ENCODE measurements at places on chromosomes 11 and 22.

GRCh38 chr11:6542727-6543126 lies 45.6 kb downstream of the DNHD1 start:
- DNase-seq: no peak

DNA sequence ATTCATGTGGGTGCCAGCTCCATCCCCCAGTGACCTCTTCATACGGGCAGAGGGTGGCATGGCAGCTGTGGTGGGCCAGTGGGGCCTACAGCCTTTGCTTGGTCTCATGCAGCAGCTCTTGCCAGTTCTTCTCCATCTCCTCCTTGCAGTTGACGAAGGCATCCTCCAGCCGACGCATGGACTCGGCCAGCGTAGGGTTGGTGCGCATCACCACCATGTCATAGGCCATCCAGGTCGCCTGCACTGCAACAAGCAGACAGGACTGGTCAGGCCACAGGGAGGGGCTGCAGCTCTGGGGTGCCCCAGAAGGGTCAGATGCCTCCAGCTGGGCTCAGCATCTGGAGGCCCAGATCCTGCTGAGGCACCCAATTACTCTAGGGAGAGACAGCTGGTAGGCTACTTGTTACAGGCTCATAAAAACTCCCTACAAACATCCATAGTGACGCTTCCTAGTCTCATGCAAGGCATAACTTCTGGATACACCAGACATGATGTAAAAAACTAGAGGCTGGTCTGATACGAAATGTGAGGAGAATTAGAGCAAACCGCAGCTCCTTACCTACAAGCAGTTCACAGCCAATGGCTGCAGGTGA lies 5.6 kb downstream of the KLHDC7B start:
- DNase-seq: no peak

GRCh38 chr11:76684516-76684915 lies 14.0 kb upstream of the LRRC32 start:
- DNase-seq: no peak

- DNase-seq: no peak
These were observed 185.8 kb upstream of the C11orf87 start for GRCh38 chr11:109236188-109236587.

GRCh38 chr11:131591051-131591461 lies 220.6 kb downstream of the NTM start:
- no peak for DNase-seq

- no peak for DNase-seq
These were observed 11.5 kb upstream of the MUC15 start for GRCh38 chr11:26583550-26583949.

DNA sequence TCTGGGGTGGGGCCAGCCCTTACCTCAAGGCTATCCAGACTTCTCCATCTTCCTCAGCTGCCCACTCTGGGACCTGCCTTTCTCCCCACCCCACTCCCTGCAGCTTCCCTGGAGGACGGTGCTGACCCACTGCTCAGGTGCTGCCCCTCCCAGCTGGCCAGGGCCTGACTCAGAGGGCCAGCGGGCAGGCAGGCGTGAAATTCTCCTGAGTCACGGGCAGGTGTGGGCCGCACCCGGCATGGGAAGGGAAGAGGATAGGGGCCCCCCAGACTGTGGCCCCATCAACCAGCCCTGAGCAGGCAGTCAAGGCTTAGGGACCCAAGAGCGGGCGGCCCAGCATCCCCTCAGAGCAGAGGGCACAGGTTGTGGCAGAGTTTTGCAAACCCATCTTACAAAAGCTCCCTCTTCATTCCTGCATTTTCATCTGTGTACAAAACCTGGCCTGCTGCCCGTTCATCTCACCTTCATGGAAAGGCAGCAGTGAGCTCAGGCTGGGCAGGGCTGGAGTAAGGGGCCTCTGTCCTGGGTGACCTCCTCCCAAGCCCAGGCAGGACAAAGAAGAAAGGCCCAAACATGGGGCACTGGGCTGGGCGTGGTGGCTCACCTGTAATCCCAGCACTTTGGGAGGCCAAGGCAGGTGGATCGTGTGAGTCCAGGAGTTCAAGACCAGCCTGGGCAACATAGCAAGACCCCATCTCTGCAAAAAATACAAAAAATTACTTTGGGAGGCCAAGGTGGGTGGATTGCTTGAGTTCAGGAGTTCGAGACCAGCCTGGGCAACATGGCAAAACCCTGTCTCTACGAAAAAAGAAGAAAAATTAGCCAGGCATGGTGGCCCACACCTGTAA lies 6.1 kb downstream of the RHOD start:
- DNase-seq: no peak

DNA sequence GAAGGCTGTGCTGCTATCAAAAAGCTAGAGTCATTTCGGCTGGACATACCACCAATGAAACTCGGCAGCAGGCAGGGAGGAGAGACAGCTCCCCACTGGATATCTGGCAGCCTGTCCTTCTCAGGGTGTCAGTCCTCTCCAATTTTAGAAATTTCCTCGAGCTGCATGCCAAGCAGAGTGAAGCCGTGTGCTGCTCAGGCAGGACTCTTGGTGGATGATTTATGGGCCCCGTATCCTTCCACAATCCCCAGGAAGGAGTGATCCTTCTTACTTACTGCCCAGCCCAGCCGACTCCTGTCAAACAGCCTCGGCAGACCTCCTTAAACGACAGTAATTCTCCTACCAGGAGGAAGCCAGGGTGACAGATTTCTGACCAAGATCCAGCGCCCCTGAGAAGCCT lies 410.4 kb downstream of the TENM4 start:
- DNase-seq: peak; percentile 10

GRCh38 chr11:12682737-12683500 lies 8.7 kb downstream of the TEAD1 start:
- DNase-seq: no peak

DNA sequence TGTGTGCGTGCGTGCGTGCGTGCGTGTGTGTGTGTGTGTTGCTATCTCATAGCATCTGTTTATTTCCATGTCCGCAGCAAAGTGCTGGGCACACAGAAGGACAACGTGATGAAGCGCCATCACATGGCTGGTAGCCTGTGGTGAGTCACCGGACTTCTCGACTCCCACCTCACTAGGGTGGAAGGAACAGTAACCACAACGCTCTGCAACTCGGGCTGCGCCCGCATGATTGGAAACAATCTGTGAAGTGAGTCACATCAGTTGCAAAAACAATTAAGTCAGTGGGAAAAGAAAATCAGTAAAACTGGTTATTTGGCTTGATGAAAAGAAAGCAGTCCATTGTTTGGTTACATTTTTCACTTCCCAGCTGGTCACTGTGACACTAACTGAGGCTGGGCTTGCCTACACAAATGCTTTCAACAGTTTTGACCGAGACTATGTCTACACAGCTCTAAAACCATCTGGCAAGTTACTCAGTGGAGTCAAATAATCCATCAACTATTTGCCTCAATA lies 437.3 kb upstream of the CADM1 start:
- no peak for DNase-seq

DNA sequence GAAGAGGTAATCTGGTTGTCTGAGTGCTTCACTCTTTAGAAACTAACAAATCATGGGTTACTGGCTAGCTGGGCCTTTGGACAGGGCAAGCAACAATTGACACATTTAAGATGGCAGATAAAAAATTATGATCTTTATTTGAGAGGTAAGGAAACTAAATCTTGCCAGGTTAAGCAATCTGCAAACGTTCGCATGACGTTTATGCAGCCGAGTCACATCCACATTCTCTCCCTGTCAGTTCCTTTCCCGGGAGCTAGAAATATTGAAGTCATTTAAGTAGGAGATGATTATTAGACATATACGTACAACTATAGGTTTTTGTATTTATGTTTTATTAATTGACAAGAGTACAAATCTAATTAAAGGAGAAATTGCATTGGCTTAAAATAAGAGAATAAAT lies 57.4 kb upstream of the RCN1 start:
- no peak for DNase-seq

DNA sequence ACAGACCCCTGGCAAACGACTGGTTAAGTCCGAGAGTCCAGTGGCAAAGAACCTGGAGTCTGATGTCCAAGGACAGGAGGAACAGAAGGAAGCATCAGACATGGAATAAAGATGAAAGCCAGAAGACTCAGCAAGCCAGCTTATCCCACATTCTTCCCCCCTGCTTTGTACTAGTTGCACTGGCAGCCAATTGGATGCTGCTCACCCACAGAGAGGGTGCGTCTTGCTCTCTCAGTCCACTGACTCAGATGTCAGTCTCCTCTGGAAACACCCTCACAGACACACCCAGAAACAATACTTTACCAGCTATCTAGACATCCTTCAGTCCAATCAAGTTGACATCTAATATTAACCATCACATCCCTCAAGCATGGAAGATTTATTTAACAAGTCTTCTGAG lies 1265.8 kb upstream of the CNTN5 start:
- no peak for DNase-seq

DNA sequence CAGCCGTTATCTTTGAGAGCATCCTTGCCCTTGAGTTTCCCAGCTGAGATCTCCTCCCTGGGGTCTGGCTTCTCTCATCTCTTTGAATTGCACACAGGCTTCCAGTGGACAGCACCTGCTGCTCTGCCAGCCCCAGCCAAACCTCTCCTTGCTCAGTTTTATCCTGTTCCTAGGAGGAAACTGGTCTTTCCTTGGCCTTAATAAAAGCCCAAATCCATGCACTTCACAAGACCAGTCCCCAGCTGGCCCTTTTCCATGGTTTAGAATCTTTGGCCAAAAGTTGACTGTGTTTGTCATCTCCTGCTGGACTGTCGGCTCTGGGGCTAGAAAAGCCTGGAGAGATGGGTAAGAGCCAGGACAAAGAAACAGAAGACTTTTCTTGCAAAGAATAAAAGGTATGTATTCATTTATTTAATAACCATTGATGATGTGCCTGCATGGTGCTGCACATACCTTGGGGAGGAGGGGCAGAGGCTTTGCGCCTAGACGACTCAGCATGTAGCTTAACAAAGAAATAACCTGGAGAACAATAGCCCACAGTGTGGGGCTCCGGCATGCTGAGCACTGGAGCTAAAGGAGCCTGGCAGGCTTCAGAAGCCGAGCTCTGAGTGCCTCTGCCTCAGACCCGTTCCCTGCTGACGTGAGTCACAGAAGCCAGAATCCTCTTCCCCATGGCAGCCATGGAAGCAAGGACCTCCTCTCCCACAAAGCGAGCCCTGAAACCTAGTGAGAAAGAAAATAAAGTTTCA lies 319.3 kb upstream of the B3GAT1 start:
- DNase-seq: no peak

DNA sequence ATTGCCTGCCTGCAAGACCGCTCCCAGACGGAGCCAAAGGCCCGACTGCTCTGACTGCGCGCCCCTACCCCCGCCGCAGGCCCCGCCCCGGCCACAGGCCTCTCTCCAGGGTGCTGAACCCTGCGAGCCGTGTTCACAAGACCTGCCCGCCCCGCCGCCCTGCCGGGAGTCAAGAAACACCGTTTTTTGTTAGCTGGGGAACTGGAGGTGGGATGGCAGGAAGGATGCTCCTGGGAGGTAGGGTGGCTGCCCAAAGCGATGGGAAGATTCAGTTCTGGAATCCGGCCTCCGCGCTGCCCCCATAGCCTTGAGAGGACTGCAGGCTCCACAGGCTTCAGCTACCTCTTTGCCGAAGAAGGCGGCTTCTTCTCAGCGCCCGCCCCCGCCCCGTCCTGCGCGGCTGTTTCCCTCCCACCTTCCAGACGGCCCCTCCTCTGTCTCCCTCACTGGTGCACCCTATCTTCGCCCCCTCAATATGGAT lies 2.7 kb upstream of the PDE2A start:
- DNase-seq: peak; percentile 82

- no peak for DNase-seq
These were observed 13.0 kb downstream of the MYO7A start for GRCh38 chr11:77141034-77141433.

DNA sequence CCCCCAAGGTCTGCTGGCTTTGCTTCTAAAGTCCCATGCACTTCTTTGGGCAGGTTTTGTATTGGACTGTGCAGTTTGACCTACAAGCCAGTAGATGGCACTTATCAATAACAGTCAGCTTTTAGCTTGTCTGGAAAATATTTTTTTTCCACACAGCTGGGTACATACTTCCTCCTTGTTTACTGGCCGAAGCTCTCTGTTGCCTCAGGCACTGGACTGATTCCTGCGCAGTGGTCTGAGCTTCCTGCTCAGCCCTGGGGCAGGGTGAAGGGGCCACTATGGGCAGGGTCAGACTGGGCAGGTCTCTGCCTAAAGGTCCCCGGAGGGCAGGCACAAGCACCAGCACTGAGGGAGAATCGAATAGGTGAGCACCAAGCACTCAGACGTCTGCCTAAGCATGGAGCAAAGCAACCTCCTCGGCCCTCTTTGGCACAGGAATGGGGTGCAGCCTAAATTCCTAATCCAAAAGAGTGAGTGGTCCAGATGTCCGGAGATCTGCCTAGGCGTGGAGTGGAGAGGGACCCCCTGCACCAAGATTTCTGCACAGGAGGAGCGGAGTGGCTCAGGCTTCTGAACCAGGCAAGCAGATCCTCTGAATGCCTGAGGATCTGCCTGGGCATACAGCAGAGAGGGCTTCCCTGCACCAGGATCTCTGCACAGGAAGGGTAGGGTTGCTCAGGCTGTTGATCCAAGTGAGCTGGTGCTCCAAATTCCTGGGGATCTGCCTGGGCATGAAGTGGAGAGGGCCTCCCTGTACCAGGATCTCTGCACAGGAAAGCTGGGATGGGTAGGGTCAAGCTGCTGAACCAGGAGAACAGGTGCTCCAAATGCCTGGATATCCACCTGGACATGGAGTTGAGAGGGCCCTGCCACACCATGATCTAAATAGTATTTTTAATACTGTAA lies 105.9 kb upstream of the C11orf58 start:
- DNase-seq: peak; percentile 19

DNA sequence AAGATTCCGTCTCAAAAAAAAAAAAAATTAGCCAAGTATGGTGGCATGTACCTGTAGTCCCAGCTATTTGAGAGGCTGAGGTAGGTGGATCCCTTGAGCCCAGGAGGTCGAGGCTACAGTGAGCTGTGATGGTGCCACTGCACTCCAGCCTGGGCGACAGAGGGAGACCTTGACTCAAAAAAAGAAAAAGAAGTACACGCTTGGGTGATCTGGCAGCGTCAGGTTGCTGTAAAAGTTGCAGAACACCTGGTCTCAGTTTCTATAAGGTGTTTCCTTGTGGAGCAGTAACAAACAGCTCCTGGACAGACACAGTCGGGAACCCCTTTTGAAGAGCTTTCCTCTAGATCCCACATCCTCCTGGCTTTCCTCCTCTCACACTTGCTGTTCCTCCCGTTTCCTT lies 45.8 kb downstream of the SCGB1A1 start:
- no peak for DNase-seq

- peak; percentile 68 for DNase-seq
These were observed 4.3 kb downstream of the SIAE start for GRCh38 chr11:124669193-124669592.

- peak; percentile 76 for DNase-seq
These were observed 87.0 kb upstream of the BLID start for GRCh38 chr11:122202951-122203456.

- DNase-seq: peak; percentile 10
These were observed 235.8 kb upstream of the CCDC90B start for GRCh38 chr11:83521647-83522596.

GRCh38 chr11:12748561-12748960 lies 74.3 kb downstream of the TEAD1 start:
- DNase-seq: no peak

- DNase-seq: no peak
These were observed 713.5 kb upstream of the API5 start for GRCh38 chr11:42598341-42598740.

GRCh38 chr22:28597665-28598064 lies 82.0 kb downstream of the TTC28 start:
- DNase-seq: no peak
